Thymus (tissue), 14 donors: ENCODE measurements at places on chromosomes 3 and 15. TPM values are rescaled to one million over a fixed set of nuclear protein-coding genes. Genes with fewer than 3 reads are reported as not detected.

DNA sequence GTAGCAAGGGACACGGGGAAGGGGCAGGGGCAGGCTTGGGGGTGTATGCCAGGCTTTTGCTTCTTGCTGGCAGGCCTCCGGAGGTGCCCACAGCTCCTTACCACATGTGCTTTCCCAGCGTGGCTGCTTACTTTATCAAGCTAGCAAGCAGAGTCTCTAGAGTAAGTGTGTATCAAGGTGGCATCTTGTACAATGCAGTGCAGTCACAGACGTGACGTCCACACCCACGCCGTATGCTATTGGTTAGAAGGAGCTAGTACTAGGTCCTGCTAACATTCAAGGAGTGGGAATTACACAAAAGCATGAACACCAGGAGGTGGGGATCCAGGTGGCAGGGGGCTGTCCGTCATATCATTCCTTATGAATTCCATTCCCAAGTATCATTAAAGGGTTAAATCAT, 15.3 kb upstream of the AGBL1 start:
- DNase-seq, result no peak

GRCh38 chr3:178137206-178137605, 399.0 kb upstream of the KCNMB2 start:
- no peak for DNase-seq

- DNase-seq, result no peak
These were observed 1.5 kb downstream of the TMEM44 start for GRCh38 chr3:194631696-194632095.

GRCh38 chr15:74421302-74422245, 12.2 kb downstream of the SEMA7A start:
- DNase-seq, result no peak

- no peak for DNase-seq
These were observed 26.3 kb downstream of the LINGO1 start for GRCh38 chr15:77606142-77607034.

GRCh38 chr3:194598771-194599557, 34.3 kb downstream of the TMEM44 start:
- no peak for DNase-seq

DNA sequence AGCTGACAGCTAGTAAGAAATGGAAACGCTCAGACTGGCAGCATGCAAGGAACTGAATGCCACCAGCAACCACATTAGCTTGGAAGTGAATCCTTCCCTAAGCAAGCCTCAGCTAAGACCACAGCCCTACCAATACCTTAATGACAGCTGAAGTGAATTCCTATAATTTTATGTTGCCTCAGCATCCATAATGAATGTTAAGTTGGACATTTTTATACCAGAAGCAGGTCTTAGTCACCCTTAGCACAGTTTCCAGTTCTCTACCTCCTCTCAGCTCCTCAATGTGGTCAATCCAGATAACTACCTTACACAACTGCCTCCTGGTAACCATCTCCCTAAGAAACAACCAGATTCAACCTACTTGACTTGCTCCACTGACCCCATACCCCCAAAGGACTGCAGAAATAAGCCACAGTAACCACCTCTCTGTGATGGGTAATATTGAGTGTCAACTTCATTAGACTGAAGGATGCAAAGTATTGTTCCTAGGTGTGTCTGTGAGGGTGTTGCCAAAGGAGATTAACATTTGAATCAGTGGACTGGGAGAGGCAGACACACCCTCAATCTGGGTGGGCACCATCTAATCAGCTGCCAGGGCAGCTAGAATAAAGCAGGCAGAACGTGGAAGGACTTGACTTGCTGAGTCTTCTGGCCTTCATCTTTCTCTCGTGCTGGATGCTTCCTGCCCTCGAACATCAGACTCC, 33.5 kb downstream of the NEDD4 start:
- no peak for DNase-seq

GRCh38 chr3:88150806-88151205, 1.0 kb downstream of the C3orf38 start:
- DNase-seq, result no peak

IL17RE gene
- 5.9 TPM for total RNA-seq

GRCh38 chr3:188722963-188723362, 448.8 kb upstream of the TPRG1 start:
- DNase-seq, result no peak

BDH1 gene
- total RNA-seq, result 13.2 TPM

DNA sequence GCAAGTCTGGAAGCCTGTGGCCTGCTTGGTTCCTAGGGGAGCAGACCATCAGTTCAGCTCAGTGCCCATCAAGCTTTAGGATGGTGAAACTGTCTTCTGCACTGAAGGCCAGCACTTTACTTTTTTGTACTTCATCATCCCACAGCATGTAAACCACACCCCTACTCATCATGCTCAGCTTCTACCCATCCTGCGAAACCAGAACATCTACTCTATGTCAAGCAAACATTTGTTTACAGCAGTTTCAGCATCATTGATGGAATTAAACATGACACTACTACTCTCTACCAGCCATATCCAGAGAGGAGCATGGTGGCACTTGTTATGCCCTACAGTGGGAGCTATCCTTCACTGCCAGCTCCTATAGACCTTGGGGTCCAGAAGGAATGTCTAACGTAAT, 306.6 kb downstream of the SOX2 start:
- DNase-seq, result no peak

DNA sequence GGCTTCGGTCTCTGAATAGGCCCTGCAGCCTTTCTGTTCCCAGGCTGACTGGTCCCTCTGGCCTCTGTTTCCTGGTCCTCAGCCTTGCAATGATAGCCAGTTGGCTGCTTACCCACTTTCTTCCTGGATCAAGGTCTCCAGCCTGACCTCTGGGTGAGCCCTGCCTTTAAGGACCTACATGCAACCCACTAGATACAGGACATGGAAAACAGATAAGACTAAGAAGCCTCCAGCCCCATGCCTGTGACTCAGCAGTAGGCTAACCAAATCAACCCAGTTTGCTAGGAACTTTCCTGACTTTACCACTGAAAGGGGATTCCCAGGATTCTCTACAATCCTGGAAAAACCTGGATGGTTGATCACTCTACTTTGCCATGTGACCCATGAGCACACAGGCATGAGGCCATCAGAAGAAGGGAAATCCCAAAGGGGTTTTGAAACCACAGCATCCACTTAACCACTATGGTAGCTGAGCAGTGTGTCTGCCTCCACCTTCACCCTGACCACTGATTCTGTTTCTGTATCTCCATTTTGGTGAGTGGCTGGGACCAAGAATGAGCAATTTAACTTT, 188.1 kb downstream of the CHST2 start:
- no peak for DNase-seq

DNA sequence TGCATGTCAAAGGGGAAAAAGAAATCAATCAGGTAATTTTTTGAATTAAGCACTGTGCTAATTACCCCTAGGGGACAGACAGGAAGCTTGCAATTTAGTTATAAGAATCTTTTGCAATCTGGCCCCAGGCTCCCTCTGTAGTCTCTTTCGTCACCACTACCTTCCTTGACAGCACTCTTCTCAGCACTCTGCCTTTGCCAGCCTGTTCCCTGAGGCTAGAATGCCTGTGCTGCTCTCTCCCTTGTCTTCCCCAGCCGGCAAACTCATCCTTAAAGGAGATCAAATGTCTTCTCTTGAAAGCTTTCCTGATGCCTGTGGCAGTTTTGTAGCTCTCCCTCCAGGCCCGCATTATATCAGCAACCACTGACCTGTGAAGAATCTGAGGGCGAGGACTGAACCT, 32.4 kb upstream of the PRTG start:
- DNase-seq, result no peak

GRCh38 chr3:14534516-14535191, 5.5 kb downstream of the GRIP2 start:
- DNase-seq, result no peak

ANXA2 gene
- total RNA-seq, result 299 TPM

DNA sequence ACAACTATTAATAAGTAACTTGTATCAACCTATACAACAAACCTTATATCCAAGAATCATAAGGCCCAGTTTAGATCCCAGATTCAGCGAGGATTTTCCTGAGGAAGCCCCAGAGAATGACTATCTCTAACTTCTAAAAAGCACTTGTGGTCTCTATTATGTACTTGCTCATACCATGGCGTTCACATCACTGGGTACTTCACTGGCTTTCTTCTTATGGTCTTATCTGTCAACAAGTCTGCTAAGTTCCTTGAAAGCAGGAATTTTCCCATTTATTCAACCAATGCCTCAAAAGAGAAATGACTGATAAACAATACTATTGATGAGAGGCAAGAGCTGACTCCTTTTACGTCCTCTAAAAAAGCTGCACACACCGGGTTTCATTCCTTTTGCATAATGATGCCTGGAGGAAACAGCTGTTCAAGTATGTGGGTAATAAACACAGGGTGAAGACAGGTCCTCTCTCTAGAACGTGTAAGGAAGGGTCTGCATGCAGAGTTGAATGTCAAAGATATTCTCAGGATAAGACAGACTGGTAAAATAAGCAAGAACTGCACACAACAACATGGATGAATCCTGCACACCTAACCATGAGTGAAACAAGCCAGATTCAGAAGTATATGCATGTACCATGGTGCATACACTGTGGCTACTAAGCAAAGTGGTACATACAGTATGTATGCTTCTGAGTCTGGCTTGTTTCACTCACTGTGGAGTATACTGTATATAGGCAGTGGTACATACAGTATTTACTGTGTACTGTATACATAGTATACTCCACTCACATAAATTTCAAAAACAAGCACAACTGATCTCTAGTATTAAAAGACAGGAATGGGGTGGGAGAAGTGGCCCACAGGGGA, 408.7 kb downstream of the SHQ1 start:
- no peak for DNase-seq

GRCh38 chr3:73480187-73480672, 144.5 kb downstream of the PDZRN3 start:
- DNase-seq, result no peak

GABRR3 gene
- total RNA-seq, result 0.05 TPM

DNA sequence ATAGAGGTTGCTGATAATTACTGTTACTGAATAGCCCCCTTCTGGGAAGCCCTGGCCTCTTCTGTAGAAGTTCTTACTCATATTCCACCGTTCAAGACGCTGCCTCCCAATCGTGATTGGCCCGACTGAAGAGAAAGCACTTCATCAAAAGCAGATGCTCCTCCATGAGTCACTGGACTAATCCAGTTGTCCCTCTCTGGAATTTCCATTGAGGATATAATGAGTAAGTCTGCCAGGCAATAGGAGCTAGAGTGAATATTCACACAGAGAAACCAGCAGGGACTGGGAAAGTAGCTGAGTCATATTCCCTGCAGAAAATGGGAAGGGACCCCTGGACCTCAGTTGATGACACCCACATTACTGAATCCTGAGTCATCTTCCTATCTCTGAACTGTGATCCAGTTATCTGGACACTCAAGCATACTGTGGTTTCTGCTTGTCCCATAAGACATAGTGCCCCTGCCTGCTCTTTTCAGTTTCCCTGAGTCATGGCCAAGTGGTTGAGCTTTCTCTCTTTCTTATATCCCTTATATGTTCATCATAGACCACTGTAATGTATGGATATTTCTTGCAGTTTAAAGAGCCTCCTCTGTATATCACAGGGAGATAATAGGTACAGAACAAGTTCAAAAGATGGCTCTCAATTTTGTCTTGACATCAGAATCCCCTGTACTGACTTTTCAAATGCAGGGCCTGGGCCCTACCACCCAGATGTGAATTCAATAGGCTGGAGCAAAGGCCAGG, 151.2 kb upstream of the CDIN1 start:
- DNase-seq, result no peak

DNA sequence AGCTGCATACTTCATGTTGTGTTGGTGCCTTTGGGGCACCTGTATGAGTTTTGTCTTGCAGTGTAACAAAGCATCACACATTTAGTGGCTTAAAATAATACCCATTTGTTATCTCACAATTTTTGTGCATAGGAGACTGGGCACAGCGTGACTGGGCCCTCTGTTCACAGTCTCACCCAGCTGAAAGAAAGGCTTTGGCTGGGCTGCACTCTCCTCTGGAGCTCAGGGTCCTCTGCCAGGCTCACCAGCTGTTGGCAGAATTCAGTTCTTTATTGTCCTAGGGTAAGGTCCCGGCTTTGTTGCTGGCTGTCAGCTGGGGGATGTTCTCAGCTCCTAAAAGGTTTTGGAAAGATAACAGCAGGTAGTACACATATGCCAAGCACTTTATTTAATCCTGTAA, 263.3 kb downstream of the CLSTN2 start:
- no peak for DNase-seq

DNA sequence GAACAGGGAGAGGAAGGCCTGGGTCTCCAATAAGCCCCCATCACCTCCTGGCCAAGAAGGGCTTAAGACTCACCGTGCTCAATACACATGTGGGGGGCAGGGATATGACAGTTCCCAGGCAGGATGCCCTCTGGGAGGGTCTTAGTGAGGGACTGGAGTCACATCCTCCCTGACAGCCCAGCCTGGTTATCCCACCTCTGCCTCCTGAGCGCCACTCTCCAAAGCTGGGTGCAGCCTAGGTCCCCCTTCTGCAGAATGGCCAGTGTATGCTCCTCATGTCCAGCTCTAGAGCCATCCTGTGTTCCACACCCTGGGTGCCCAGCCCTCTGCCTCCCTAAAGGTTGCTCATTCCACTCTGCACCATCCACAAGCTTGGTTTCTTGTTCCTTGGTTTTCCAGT, 1.2 kb upstream of the SHISA5 start:
- no peak for DNase-seq

DNA sequence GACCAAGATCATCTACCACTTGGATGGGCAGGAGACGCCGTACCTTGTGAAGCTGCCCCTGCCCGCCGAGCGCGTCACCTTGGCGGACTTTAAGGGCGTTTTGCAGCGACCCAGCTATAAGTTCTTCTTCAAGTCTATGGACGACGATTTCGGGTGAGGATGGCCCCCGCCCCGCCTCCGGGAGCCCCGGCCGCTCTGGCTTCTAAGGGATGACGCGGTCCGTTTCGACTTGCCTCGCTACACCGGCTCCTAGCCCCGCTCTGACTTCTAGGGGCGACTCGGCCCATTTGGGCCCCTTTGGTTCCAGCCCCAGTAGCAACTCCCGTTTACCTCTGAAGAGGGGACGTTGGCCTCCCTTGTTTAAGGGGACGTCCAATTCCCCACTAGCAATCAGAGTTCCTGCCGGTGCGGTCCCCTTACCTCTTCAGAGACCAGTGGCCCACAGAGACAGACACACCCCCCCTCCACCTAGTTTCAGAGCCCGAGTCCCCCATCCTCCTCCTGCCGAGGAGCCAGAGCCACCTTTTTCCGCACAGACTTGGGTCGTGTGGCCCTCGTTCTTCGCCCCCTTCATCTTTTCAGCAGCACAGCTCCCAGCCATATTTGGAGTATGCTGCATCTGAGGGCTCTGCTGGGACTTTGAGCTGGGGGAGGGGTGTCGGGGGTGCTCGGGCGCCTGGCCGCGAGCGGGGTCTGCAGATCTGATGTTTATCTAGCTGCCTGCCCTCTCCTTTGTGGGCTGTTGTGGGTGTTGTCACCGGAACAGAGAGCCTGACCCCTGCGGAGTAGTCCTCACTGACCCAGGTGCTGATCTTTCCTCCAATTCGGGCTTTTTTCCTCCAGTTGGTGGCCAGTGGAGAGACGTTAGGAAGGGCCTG, 706 bp downstream of the DVL3 start:
- no peak for DNase-seq

SAMD7 gene
- total RNA-seq, result not detected

DNA sequence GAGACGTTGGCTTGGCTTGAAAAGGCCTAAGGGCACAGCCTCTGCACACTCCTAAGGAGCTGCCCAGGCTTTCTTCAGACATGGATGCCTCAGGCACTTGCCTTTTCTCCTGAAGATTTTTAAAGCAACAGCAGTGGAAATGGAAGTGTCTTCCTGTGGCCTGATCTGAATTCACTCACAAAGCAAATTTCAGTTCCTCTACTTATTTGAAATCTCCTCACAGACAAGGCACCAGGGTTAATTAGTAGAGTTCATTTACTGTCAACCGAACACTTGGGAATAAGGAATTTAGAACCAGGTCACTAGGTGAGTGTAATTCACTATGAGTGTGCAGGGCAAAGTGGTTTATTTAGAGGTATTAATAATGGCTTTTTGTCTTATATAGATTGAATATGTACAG, 27.2 kb upstream of the DAZL start:
- no peak for DNase-seq
